Activated CD8-positive, alpha-beta memory T cell treated with anti-CD3 and anti-CD28 coated beads, Interleukin-2, amount 50 U/mL, for 4 hours (primary cell): ENCODE measurements at places on chromosomes 1 and 21.

DNA sequence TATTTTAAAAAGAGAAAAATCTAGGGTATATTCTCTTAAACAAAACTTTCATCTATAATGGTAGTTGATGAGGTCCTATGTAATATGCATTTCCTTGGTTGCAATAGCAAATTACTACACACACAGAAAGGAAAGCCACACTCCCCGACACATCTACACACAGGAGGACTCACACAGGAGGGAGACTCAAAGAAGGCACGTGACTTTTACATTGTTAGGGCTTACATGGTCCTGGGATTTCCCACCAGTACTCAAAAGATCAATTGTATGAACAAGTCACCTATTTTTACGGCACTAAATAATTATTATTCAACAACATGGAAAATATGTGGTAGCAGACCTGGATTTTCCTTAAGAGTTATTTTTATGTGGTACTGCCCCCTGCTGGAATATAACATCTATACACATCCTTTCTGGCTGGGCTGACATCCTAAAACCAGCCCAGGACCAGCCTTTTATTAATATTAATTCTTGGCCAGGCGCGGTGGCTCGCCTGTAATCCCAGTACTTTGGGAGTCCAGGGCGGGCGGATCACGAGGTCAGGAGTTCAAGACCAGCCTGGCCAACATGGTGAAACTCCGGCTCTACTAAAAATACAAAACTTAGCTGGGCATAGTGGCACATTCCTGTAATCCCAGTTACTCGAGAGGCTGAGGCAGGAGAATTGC, 33.9 kb upstream of the LGALS8 start:
- DNase-seq: no peak

DNA sequence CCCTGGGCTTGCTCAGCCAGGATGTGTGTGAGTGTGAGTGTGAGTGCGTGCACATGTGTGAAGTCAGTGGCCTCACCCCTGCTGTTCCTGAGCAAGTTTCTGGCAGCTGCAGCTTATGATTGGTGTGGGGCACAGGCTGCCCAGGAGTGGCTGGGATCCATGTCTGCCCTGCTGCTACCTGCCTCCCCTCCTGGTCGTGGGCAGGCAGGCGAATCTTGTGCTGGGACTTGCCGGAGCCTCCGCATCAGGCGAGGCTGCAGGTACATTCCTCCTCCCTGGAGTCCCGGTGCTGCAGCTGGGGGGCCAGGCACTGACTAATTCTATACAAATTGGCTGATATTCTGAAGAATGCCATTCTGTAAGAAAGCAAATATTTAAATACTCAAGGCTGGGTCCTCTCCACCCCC, 85.6 kb upstream of the WNT4 start:
- DNase-seq: no peak

GRCh38 chr1:173392895-173393658, 84.1 kb upstream of the PRDX6 start:
- DNase-seq: no peak

- no peak for DNase-seq
Observed at GRCh38 chr1:162590101-162590500, 28.6 kb downstream of the UAP1 start.

- no peak for DNase-seq
Observed at GRCh38 chr1:195373856-195374255, 1234.4 kb downstream of the KCNT2 start.

GRCh38 chr1:85179522-85179921, 21.3 kb downstream of the SYDE2 start:
- no peak for DNase-seq

DNA sequence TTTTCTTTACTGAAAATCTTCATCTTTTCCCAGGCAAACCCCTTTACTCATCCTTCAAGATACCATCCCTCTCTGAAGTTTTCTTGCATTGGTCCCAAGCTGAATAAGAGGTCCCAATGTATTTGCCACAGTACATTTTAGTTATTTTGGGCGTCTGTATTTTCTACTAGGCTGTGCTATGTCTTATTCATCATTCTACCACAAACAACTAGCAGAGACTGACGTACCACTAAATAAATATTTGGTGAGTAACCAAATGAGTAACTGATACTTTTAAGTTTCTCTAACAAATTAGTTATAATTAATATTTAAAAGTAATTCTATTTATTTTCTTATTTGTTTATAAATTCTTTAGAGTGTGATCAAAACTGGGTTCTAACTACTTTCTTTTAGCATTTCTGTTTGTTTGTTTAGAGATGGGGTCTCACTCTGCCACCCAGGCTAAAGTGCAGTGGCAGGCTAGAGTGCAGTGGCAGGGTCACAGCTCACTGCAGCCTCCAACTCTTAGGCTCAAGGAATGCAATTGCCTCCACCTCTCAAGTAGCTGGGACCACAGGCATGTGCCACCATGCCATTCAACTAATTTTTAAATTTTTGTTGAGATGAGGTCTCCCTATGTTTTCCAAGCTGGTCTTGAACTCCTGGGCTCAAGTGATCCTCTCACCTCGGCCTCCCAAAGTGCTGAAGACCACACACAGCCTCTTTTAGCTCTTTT, 33.1 kb downstream of the NDC1 start:
- DNase-seq: no peak

GRCh38 chr1:229093609-229094336, 177.1 kb upstream of the RAB4A start:
- DNase-seq: no peak
